NCI-H1436 treated with DMSO at 0.1 percent for 48 hours (cell line): ENCODE measurements at places on chromosomes 7 and 10.

DNA sequence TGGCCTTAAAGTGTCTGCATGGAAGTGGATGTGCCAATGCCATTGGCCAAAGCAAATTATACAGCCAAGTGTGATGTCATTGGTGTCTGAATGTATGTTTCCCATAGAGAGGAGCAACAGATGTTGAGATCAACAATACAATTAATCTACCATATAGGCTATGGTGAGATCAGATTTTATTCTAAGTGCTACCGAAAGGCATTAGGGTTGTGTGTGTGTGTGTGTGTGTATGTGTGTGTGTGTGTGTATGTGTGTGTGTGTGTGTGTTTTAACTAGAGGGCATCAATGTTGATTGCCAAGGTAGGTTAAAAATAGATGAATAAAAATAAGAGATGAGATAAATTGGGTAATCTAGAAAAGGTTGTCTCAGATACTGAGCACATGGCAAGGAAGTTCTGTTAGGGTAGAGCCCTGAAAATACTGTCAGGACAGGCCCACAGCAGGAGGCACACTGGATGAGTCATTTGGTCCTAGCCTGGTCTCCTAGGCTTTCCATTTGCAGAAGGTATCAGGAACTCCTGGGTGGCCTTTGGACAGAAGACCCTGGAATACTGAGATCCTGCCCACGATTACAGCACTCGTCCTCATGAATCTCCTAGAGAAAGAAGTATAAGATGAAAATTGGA, 446.0 kb upstream of the PODXL start:
- DNase-seq, result no peak

GRCh38 chr10:12704488-12704887, 297.0 kb downstream of the CCDC3 start:
- DNase-seq, result no peak

GRCh38 chr10:78349911-78350663, 316.4 kb downstream of the RPS24 start:
- no peak for DNase-seq

DNA sequence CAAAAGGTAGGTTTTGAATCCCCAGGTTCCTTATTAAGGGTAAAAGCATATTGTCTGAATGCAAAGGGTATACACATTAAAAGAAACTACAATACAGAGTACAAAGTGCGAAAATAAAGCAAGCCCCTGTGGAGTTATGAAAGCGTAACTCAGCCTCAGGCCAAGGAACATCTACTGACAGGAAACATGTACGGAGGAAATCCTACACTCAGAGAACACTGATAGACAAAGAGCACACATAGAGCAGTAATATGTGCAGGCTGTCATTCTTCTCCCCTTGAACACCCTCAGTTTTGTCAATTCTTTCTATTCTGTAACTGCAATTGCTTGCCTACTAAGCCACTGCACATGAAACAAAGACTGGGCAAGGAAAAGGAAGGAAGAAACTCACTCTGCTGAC, 150.2 kb downstream of the DGKB start:
- peak; percentile 50 for DNase-seq

DNA sequence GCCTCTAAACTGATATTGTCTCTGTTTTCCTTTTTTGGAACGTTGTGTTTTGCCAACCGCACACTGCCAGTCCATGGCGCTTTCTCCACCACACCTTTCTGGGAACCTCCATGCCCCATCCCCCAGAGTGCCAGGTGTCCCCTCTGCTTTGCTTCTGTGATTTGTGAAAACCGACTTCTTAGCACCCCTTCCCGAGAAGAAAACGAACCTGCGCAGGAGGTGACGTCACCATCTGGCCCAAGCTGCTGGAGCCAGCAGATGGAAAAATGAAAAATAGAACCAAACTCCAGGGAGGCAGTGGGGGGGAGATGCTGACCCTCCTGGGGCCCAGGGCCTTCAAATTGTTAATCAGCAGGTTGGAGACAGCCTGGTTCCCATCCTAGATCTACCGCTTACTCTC, 103.8 kb downstream of the HTR5A start:
- DNase-seq, result no peak

DNA sequence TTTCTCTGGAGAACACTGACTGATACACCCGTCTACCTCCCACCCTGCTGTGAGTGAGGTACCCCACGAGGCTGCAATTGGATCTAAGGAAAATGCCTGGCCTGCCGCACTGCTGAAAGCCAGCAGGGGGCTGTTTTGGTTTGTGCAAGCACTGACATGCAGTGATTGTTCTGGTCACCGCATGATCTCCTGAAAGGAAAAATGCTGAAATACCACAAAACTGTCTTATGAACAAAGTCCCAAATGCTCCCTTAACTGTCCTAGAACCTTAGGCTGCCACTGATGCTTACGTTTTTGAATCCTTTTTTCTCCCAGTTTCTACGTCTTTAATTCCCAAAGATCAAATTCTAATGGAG, 132.7 kb downstream of the JCAD start:
- DNase-seq, result no peak

DNA sequence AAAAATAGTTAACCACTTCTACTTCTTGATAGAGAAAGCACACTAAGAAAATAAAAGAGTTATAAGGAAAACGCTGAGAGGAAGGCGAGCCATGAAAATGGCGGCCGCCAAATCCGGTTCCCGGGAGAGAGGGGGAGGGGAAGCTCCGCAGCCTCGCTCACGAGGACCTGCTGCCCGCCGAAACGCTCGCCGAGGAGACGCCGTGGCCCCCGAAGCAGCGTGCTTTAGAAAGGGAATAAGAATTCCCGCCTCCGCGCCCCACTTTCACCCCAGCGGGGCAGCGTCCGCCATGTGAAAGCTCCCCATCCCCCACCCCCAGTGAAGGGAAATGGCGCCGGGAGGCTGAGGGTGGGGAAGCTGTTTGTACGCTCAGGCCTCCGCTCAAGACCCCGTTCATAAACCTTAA, 505 bp downstream of the HNRNPA2B1 start:
- DNase-seq, result no peak

DNA sequence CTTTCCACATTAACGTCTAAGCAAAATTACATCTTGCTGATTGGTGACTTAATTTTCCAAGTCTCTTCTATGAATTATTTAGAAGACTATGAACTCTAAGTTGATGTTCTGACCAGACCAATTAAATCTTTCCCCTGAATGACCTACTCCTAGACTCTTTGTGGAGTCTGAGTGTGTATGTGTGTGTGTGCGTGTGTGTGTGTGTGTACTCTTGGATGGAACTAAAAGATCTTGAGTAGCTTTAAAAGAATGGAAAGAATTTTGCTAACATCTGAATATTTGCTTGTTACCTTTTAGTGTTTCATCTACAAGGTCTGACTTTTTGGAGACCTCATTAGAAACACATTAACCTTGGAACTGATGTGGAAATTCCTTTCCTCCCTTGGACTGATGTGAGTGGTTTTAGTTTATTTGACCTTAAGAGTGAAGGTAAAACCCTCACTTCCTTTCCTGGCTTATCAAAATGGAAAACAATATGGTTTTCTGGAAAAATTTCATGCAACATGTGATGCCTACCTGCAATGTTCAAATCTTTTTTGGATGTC, 257.1 kb downstream of the GATA3 start:
- no peak for DNase-seq

GRCh38 chr10:43233601-43234430, 33.0 kb downstream of the RASGEF1A start:
- no peak for DNase-seq

DNA sequence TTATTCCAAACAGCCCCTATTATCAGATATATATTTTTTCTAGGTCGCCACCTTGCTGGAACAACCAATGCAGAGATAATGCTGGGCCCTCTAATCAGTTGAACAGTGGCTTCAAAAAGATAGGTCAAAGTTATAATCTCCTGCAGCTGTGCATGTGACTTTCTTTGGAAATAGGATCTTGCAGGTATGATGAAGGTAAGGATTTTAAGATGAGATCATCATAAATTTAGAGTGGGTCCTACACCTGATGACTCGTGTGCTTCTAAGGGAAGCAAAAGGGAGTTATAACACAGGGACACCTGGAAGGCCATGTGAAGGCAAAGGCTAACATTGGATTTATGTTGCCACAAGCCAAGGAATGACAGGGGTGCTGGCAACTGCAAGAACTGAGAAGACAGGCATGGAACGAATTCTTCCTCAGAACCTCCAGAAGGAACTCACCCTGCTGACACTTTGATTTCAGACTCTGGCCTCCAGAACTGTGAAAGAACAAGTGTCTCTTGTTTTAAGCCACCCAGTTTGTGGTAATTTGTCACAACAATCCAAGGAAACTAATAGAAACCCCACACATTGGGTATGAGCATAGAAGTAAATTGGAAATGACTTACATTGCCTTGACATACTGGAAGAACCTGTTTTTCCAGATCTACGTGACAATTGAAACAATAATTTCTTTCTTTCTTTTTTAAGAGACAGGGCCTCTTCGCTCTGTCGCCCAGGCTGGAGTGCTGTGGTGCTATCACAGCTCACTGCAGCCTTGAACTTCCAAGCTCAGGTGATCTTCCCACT, 34.4 kb downstream of the CCDC71L start:
- DNase-seq, result no peak

- no peak for DNase-seq
Measured at GRCh38 chr10:19749185-19749729, 67.0 kb upstream of the PLXDC2 start.
